Activated naive CD4-positive, alpha-beta T cell treated with anti-CD3 and anti-CD28 coated beads, Interleukin-2, amount 50 U/mL, for 72 hours (primary cell): ENCODE measurements at places on chromosomes 6 and 20. TPM values are rescaled to one million over a fixed set of nuclear protein-coding genes. Genes with fewer than 3 reads are reported as not detected.

GRCh38 chr6:1402868-1403267, 13.5 kb downstream of the FOXF2 start:
- no peak for DNase-seq

DNA sequence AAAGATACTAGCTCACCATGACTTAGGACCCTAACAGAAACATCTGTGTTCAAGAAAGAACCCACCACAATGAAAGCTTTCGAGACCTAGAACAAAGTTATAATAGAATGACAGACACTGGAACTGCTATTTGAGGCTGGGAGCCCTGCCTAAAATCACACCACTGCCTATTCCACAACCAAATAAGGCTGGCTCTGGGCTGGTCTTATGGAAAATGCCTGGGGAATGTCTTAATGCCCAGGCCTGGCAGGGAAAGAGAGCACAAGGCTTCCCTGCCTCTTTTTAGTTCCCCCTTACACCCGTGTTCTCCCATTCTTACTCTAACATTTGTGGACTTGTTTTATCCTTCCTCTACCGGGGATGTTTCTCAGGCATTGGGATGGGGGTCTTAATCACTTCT, 5.6 kb upstream of the METTL24 start:
- DNase-seq: no peak

Gene SYNE1
- 33.7 TPM for total RNA-seq

DNA sequence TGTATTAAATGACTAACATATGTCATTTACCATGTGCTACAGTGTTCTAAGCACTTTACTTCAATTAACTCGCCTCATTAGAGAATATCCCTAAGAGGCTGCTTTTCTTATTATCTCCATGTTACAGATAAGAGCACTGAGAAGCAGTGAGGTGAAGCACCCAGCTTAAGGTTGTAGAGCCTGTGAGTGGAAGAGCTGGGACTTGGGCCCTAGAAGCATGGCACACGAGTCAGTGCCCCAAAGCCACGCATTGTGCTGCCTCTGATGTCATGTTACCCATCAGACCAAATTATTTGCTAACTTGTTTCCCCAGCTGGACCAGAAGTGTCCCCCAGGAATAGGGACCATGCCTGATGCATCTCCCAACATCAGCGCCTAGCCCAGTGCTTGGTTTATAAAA, 34.1 kb downstream of the POFUT1 start:
- no peak for DNase-seq

DNA sequence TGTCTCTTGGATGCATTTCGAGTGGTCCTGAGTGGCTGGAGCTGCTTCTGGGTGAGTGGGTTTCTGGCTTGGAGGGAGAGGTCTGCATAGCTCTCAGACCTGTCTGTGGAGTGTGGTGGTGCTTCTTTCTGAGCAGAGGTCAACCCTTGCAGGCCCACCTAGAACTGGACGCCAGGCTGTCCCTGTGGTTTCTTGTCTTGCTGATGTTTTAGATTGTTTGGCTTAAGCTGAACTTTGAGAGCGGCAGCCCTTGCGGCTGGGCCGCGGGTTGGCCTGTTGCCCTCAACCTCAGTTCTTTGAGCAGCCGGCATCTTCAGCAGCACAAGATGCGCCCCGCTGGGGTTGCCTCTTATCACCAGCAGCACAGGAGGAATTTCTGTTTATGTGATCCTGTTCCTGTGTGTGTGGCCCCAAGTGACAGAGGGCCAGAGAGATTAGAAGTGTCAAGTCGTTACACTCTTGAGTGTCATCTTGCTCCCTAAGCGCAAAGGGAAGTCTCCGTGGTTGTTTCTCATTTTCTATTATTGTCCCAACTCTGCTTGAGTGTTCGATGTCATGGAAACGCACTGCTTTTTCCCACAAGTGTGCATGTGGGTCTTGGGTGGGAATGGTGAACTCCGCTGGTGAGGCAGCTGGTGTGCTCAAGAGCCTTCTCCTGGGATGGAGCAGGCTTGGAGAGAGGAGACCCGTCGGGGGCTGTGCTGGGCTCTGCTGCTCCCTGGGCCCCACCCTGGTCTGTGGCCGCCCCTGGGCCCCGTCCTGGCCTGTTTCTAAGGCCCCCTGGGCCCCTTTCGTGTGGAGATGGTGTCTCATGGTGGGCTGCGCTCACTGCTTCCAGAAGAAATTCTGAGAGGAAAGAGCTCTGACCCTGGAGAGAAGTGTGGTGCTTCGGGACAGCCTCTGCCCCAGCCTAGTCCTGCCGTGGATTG, 20.1 kb upstream of the SLC22A1 start:
- no peak for DNase-seq

DNA sequence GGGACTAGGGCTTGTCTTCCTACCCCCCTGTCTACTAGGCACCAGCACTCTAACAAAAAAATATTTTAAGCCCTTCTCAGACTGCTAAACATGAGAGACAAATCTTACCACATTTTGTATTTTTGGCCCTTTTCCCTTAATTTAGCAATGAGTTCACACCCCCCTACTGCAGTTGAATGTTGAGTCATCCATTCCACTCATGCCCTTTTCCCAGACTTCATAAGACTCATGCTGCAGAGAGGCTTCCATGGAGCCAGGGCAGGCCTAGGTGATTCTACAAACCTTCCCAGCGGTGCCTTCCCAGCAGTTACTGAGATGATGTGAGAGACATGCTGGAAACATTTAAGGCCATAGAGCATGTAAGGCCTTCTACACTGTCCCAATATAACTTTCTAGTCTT, 53.9 kb downstream of the PXDC1 start:
- no peak for DNase-seq

DNA sequence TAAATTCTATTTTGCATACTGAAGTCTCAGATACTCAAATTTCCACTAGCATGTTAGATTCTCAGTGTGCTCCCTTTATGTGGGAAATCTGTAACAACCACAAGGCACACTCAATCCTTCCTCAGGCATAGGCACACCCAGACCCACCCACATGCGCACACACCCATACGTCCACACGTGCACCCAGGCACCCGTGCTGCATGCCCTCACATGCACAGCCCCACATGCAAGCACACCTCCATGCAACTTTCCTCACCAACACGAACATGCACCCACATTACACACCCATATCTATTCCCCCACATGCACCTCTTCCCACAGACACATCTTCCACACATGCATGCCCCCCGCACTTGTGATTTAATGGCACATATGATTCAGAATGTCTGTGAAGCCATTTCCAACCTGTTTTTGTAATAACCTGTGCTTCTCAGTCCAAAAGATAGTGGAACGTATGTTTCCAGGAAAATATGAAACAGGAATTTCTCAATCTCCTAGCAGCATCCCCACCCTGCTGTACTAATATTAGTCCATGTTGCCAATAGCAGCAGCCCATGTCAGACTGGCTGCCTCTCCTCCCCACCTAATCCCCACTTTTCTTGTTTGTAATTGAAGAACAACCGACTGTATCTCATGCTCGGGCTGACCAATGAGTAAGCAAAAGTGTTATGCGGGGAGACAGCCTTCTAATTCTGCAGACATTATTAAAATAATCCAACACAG, 11.3 kb upstream of the CYP24A1 start:
- no peak for DNase-seq

DNA sequence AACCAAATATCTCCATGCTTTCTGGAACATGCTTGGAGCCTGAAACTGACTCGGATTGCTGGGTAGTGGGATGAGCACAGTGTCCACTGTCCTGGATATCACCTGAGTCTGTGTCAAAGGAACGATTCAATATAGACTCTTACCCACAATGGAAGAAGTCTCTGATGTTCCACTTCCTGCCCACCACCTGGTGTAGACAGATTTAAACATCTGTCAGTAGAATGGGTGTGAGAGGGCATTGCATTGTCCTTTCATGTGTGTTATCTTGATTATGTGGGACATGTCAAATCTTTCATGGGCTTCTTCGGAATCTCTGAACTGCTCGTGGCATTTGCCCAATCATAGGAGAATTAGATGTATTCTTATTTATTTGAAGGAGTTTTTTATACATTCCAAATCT, 20.8 kb downstream of the ULBP3 start:
- no peak for DNase-seq

DNA sequence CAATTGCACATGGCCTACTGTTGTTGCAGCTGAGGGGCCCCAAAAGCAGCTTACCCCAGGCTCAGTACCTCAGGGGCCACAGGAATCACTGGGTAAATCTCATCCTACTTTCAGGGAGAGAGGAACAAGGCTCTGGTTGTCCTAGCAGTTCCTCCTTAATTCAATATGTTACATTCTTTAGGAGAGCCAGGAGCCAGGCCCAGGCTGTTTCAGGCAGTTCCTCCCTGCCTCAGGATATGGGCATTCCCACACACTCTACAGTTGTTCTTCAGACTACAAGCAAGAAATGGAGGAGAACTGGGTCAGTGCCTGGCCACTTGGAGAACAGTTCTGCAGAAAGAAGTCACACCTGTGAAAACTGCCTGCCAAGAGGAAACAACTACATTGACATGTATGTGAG, 9.6 kb upstream of the BTN3A2 start:
- no peak for DNase-seq

Gene OSER1
- 32.2 TPM for total RNA-seq

GRCh38 chr6:110882824-110883554, 8.4 kb downstream of the AMD1 start:
- DNase-seq: no peak

DNA sequence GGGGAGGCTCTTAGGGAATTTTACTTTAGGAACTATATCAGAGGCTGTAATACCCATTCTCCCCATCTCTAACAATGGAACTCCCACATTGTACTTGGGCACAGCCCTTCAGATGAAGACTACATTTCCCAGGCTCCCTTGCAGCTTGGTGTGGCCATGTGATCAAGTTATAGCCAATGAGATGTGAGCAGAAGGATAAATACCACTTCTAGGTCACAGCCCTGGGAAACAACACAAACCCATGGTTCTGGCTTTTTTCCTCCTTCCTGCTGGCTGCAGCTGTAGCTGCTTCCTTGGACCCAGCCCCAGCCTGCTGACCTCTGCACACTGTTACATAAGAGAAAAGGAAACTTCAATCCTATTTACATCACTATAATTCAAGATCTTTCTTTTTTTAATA, 445.9 kb upstream of the JARID2 start:
- DNase-seq: no peak

- DNase-seq: no peak
Measured at GRCh38 chr6:66376001-66376400, 669.0 kb upstream of the EYS start.

DNA sequence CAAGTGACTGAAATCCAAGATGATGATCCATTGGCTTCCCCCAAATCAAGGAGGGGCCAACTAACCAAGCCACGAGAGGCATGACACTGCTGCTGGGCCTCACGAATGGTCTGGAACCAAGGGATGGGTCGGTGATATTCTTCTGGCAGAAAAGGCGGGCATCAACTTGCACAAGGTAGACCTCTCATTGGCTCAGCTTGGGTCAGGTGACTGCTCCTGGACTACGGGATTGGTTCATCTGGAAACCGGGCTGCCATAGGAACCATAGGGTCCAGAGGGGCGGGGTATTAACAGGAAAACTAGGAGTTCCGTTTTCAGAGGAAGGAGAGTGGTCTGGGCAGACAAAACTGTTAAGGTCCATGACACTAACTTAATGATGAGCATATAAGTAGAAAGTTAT, 100.9 kb downstream of the TFAP2C start:
- no peak for DNase-seq

- no peak for DNase-seq
Measured at GRCh38 chr20:23654000-23654399, 16.2 kb upstream of the CST3 start.

DNA sequence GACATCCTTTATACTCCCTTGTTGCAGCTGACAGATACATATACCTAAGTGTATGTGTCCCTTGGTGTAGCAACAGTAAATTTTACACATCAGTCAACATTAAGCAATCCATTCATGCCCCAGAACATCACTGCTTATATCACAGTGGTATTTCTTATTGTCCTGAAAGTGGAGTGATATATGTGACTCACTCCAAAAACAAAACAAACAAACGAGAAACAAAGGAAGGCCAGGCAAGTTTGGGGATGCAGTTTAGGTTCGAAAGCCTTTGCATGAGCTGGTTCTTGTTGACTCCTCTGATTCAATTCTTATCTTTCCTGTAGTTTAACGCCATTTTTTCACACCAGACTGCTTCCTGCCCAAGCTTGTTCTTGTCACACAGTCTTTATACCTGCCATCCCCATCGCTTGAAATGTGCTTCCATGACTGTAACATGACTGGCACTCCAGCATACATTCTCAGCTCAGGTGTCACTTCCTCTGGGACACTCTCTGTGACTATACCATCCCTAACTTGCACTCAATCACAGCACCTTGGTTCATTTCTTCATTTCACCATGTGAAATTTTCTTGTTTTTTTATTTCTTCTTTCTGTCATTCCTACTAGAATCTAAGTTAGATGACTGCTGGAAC, 125.0 kb upstream of the TSHZ2 start:
- no peak for DNase-seq

GRCh38 chr6:105301756-105302616, 100.9 kb downstream of the PREP start:
- DNase-seq: no peak

Gene BHLHE23
- total RNA-seq: not detected

- DNase-seq: no peak
Measured at GRCh38 chr6:164845773-164846172, 463.6 kb downstream of the C6orf118 start.

DNA sequence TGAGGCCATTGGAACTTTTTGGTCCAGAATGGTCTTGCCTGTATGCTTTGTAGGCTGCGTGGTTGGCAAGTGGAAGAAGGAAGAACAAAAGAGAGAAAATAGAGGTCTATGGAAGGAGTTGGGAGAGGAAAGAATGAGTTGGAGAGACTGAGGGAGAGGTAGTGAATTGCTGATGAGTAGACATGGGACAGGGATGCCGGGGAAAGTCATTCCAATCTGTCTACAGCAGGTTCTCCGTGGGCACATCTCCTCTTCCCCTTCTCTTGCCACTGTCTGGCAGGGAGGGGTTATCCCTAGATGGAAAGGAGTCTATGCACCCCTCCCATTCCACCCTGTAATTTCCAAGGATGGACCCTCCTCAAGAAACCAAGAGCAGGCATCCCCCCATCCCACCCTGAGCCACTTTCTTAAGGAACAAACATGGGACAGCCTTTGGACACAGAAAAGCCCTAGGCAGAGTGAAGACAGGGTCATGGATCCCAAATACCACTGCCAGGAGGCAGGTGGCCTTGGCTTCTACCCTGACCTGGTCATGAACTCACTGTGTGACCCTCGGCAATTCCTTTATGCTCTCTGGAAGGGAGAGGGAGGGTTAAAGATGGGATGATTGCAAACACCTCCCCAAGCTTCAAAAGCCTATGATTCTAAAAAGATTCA, 196.9 kb downstream of the LRFN2 start:
- DNase-seq: no peak

Gene KIAA0408
- 4.4 TPM for total RNA-seq

DNA sequence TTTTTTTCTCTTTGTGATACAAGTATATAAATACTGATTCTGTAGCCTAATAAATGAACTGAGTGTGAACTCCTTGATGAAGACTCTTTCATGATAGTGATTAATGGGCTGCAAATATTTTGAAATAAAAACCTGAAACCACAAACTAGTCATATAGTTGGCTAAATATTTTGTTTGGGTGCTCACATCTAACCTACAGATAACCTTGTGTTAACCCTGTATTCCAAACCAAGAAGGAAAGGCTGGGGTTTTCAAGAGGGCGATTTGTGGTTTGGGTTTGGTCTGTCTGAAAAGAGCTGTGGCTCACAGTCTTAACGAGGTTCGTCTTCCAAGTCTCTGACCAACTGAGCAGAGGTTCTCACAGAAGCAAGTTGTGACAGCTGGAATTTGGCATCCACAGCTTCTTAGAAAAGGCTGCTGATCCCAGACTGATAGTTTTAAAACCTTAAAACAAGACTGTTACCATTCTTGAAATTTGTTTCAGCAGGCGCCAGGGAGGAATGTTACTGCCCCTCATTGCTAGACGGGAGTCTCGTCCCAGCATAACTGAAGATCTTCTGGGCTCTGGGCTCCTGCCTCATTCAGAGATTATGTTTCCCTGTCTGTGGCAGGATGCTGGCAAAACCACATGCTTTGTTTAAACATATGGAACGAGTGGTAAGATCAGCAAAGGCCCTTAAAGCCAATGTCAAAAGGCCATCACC, 736.4 kb upstream of the MARCKS start:
- DNase-seq: no peak
